ENCODE measurements at places on chromosomes 7 and 10.

DNA sequence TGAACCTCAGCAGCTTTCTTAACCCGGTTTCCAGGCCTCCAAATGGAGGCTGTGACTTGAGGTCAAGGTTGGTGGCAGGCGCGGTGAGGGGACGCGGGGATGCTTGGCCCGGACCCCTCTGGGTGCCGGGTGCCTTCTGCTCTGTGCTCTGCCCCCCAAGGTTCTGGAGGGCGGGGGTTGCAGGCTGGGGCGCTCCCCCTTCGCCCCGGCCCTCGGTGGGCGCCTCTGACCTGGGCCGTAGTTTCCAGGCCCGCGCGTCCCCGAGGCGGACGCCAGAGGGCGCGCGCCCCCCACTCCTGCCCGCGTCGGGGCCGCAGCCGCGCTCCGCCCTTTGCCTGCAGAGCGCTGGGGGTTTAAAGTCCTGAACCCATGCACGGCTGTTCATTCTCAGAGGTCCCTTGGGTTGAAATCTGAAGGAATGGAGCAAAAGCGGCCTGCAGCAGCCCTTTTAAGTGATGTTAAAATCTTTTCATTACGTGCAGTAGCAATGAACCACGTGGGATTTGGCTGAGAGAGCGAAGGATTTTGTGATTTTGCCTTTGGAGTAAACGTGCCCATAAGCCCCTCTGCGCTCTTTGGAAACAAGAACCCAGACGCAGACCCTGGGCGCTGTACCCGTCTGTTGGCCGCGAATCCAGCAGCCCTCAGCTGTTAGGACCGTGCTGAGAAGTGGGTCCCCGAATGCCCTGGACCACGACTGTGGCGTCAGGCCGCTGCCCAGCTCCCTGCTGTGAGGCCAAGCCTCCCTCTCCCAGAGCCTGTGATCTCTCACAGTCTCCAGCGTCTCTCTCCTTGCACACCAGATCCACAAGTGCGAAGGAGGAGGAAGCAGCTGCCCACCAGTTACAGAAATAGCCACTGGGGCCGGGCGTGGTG, 135.0 kb downstream of the ACTR3B start:
- DNase-seq: no peak

GRCh38 chr10:15120523-15120922, 23.4 kb downstream of the RPP38 start:
- no peak for DNase-seq

DNA sequence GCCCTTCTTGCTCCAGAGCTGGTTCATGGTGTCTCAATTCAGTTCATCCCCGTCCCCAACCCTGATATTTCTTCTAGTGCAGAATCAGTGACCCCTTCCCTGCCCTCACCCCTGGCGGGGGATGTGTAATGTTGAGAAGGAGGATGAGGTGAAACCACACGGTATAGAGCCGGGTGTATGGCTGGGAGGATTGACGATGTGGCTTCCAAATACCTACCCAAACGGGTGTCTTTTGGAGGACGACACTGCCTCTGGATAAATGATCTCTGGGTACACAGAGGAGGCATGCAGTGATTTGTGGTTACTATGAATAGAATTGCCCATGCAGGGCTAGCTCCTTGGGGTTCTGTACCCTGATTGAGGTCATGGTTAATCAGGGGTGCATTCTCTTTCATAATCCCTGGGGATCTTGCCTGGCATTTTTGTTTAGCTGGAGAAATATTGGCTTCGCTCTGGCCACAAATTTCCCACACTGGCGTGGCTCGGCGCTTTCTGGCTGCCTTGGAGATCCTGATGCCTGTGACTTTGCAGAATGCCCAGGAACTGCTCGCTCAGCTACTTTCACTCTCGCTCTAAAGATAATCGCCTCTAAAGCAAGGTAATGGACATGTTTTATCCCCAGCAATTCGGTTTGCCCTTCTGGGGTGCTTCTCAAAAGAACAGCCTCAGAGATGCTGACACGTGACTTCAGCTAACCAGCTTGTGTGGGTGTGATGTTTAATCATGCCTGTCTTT, 89.2 kb downstream of the RBM20 start:
- DNase-seq: peak; percentile 5

GRCh38 chr10:63866747-63867140, 345.5 kb downstream of the REEP3 start:
- no peak for DNase-seq

DNA sequence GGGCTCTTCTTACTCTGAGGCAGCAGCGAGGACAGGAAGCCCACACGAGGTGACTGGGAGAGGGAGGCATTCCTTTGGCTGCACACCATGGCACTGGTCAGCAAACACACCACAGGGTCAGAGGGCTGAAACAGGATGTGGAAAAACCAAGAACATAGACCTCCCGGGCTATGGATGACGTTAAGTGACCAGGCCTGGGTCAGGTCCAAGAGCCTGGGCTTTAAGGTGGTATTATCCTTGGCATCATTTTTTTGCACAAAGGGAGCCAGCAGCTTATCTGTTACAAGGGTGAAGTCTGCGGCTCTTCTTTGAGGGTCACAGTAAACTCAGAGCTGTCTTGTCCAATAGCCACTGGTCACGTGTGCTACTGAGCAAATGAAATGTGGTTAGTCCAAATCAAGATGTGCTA, 7.0 kb downstream of the WDR91 start:
- DNase-seq: no peak

GRCh38 chr7:76354516-76354915, 4.3 kb downstream of the YWHAG start:
- no peak for DNase-seq

DNA sequence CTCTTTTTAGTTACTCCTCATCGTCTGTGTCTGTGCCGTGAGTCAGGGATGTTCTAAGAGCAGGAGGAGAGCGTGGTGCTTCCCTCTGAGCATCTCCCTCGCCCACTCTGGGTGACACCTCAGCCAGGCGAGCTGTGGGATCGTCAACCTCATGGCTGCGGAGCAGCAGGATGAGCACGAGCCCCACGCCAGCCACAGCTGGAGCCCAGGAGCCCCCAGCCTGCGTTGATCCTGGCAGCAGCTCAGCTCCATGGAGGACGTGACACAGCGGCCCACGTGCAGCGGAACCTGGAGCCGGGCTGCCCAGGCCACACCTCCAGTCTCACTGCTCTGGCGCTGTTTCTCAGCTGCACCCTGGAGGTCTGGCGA, 512.0 kb downstream of the PTPRN2 start:
- no peak for DNase-seq

- no peak for DNase-seq
Measured at GRCh38 chr7:12984117-12984516, 296.7 kb downstream of the ARL4A start.

GRCh38 chr7:13524076-13524475, 465.4 kb downstream of the ETV1 start:
- no peak for DNase-seq

DNA sequence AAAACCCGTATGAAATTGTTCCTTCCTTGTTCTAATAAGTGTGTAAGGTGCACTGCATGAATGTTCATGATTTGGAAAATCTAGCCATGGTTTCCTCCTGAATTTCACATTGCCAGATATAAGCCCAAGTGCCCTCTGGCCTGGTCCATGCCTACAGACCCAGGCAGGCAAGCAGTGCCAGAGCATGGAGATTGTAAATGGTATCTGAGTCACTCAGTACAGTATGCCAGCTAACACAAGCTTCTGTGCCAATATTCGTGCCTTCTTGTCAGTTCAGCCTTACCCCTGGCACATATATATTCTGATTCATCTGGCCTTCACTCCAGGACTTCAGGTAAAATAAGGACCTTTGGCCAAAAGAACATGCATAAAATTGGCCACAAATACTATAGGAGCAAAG, 38.4 kb upstream of the PDE1C start:
- DNase-seq: no peak

- DNase-seq: no peak
Measured at GRCh38 chr7:134839298-134839697, 59.9 kb downstream of the CALD1 start.

- no peak for DNase-seq
Measured at GRCh38 chr7:44231088-44231487, 30.3 kb downstream of the YKT6 start.

DNA sequence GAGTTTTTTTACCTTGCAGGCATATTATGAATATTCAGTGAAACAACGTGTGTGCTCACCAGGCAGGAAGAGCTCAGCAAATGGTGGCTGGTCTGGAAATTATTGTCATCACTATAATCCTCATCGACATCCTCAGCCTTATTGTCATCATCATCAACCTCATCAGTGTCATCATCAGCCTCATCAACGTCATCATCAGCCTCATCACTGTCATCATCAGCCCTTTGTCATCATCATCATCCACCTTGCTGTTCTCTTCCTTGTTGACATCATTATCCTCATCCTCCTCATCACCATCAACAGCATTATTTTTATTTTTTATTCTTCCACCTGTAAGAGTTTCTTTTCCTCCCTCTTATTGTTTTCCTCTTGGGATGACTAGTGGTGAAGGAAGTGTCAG, 142.3 kb upstream of the GPR26 start:
- no peak for DNase-seq

DNA sequence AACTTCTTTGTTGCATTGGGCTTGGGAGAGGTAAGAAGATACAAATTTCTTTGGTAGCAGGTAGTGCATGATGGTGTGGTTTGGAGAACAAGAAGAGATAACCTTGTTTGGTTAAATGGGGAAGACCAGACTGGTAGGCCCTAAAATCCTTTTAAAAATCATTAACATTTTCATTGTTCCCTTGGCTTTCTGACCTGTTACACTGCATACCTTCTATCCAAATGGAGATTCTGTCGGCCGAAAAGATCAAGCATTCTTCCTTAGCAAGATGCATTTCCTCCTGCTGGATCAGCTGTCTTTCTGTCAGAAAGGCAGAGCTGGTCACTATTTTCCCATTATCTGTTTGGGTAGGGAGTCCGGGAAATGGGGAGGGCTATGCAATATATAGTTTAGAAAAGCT, 33.7 kb downstream of the AGK start:
- no peak for DNase-seq

DNA sequence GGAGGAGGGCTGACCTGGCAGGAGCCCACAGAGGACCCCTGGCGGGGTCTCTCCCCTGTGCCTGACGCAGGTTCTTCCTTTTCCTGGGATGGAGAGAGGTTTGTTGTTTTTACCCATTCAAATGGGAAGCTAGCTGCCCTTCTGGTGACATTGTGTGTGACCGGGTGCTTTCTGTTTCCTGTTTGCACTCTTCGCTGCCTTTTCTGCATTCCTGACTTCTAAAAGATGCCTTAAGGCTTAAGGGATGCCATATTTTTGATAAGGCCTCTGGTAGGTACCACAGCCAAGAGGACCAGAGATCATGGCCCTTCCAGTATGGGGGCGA, 20.3 kb downstream of the ZNF783 start:
- no peak for DNase-seq

DNA sequence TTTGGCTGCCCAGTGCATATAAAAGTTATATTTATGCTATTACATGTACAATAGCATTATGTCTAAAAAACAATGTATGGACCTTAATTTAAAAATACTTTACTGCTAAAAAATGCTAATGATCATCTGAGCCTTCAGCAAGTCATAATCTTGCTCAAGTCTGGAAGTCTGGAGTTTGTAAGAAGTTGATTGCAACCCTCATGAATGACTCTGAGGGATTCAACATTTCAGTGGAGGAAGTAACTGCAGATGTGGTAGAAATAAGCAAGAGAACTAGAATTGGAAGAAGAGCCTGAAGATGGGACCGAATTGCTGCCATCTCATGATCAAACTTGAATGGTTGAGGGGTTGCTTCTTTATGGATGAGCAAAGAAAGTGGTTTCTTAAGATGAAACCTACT, 13.0 kb upstream of the ADAMTS14 start:
- DNase-seq: no peak

DNA sequence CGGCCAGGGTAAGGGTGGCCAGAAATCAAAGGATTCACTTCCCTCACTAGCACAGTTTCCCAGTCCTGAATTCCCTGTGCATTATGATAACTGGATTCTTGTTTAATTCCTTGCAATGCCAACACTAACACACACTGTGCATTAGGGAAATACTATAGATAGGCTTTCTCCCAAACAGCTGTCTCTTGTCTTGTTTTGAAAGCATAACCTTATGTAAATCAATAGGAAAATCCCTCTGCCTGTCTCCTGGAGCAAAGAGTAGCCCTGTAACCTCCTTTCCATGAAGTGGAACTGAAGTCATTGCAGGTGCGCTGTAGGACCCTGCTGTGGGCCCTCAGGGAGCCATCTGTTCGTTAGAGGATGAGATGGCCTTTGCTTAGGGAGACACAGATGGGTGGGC, 82.8 kb upstream of the FAM171A1 start:
- no peak for DNase-seq

DNA sequence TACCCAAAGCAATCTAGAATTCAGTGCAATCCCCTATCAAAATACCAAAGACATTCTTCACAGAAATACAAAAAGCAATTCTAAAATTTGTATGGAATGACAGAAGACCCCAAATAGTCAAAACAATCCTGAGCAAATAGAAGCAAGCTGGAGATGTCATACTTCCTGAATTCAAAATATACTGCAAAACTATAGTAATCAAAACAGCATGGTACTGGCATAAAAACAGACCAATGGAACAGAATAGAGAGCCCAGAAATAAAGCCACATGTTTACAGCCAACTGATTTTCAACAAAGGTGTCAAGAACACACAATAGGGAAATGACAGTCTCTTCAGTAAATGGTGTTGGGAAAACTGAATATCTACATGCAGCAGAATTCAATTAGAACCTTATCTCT, 124.1 kb upstream of the AGK start:
- no peak for DNase-seq

DNA sequence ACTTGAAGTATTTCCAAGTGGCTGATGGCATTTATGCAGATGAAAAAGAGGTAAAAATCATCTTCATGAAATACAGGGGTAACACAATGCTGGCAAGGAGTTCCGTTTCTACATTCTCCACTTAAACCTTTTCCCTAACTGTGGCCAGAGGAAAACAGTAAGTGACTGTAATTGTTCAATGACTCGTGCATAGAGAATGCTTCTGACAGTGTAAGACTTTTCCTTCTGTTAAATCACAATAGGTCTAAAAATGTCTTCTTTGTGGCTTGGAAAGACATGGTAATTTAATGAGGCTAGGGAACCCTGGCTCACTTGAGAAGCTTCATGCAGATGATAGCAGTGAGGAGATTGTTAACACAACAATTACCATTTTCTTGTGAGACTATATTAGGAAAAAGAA, 50.3 kb upstream of the RSU1 start:
- no peak for DNase-seq

DNA sequence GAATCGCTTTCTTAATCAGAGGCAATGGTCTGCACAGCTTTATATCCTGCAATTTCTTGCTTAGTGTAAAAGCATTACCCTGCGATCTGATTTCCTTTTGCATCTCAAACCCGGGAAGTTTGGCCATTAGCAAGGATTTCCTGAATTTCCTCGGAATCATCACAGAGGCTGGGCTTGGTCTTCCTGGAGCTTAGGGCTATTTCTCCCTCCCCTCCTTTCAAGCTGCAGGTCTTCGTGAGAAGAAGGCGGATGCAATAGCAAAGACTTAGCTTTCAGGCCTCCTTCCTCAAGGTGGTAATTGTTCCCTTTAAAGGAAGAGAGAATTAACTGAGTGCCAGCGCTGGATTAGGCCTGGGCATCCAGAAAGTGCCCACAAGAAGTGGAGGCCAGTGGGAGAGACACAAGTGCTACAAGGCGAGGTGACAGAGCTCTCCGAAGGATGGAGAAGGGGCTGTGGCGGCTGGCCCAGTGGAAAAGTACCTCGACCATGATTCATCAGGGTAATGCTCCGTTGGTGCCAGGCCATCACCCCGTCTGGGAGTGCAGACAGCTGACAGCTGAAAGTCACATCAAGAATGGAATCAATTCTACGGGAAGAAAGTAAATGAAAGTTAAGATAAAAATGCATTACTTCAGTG, 4.0 kb upstream of the ARMS2 start:
- no peak for DNase-seq

GRCh38 chr7:75950111-75950681, 35.2 kb downstream of the POR start:
- DNase-seq: no peak

GRCh38 chr7:151726652-151727578, 150.0 kb downstream of the PRKAG2 start:
- DNase-seq: peak; percentile 37
